Gastrocnemius medialis (tissue), 4 donors: ENCODE measurements at places on chromosomes 12 and 14. TPM values are rescaled to one million over a fixed set of nuclear protein-coding genes. Genes with fewer than 3 reads are reported as not detected.

GRCh38 chr12:17588968-17589367 lies 501.0 kb downstream of the RERGL start:
- no peaks in the 10 kb centered on the region for H3K4me1 ChIP-seq
- H3K27ac ChIP-seq, result no peak overlapping the region
- no peak overlapping the region for H3K4me3 ChIP-seq
- no peaks in the 10 kb centered on the region for H3K36me3 ChIP-seq

DNA sequence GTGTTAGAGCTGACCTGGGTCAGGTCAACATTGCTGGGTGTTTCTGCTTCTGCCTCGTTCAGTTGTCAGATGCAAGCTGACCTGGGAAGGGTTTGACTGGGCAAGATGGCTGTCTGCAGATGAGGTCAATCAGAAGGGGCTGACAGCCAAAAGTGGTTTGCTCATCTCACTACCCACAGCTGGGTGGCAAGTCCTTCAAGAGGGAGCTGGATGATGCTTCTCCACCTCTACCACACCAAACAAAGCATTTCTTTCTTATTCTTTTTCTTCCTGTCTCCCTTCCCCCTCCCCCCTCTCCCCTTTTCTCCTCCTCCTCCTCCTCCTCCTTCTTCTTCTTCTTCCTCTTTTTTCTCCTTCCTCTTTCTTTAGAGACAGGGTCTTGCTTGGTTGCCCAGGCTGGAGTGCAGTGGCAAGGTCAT lies 268.2 kb upstream of the PLEKHG7 start:
- no peaks in the 10 kb centered on the region for H3K27me3 ChIP-seq
- DNase-seq, result no peak
- H3K36me3 ChIP-seq, result no peaks in the 10 kb centered on the region
- no peak overlapping the region for H3K27ac ChIP-seq
- H3K4me1 ChIP-seq, result peaks cover 6% of the 10 kb centered on the region

DNA sequence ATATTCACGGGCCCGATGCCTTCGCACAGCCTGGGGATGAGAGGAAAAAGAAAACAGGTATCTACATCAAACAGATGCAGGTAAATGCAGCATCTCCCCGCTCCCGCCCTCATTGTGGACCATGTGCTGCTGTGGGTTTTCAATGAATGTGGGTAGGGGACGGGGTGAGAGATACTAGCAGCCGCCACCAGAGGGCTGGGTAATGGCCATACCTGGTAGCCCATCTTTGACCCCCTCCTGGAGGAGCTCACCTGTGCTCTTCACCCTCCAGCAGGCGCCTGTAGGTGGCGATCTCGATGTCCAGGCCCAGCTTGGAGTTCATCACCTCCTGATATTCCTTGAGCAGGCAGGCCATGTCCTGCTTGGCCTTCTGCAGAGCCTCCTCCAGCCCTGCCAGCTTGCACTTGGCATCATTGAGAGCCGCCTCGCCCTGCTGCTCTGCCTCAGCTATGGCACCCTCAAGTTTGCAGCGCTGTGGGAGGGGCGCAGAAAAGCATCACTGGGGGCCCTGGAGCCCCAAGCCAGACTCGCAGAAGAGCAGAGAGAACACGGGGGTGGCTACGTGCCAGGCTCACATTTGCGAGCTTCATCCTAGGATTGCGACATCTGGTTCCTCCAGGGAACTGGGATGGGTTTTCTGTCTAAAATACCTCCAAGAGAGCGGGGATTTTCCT lies 10.2 kb downstream of the KRT82 start:
- H3K4me3 ChIP-seq, result no peak overlapping the region
- H3K27ac ChIP-seq, result no peak overlapping the region

GRCh38 chr12:50070314-50071060 lies 13.1 kb downstream of the ASIC1 start:
- no peak overlapping the region for H3K27ac ChIP-seq
- no peaks in the 10 kb centered on the region for H3K27me3 ChIP-seq
- peaks cover 2% of the 10 kb centered on the region for H3K4me1 ChIP-seq
- peak; percentile 66 for DNase-seq

DNA sequence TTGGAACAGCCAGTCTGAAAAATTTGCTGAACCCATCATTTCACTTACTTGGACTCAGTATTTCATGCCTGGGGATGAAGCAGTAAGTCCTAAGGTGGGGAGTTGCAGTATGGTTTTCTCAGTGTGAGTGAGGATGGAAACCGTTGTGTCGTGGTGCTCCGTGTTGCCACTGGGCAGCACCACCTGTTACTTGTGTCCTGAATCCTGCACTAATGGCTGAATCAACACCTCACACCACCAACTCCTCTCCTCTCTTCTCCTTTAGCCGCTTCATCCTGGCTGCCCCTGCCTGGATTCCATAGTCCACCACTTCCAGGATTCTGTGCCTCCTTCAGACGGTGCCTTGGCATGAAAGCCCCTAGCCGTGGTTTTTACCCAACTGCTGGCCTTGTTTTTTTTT lies 3.0 kb upstream of the EP400 start:
- no peaks in the 10 kb centered on the region for H3K27me3 ChIP-seq
- H3K27ac ChIP-seq, result peak overlapping the region; percentile 31
- no peaks in the 10 kb centered on the region for H3K36me3 ChIP-seq
- DNase-seq, result no peak
- H3K4me3 ChIP-seq, result no peak overlapping the region
- H3K4me1 ChIP-seq, result peaks cover 16% of the 10 kb centered on the region

DNA sequence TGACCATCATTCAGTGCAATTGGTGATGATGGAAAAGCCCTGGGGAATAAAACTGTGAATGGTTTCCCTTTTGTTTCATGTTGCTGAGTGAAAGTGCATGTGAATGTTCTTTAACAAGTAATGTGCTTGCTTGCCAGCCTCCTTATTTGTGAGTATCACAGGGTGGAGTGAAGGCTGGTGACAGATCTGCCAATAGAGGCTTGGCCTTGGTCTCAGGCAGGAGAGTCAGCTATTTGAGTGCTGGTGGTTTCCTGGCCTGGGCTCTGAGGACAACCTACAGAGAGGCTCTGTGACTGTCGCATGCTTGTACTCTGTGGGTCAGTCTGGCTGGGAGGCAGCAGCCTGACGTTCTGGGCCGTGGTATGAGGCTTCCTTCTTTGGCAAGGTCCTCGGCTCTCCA lies 20.7 kb downstream of the KRT85 start:
- no peak overlapping the region for H3K27ac ChIP-seq
- no peak overlapping the region for H3K4me3 ChIP-seq
- H3K27me3 ChIP-seq, result no peaks in the 10 kb centered on the region
- H3K4me1 ChIP-seq, result no peaks in the 10 kb centered on the region
- no peak for DNase-seq
- no peaks in the 10 kb centered on the region for H3K36me3 ChIP-seq

DNA sequence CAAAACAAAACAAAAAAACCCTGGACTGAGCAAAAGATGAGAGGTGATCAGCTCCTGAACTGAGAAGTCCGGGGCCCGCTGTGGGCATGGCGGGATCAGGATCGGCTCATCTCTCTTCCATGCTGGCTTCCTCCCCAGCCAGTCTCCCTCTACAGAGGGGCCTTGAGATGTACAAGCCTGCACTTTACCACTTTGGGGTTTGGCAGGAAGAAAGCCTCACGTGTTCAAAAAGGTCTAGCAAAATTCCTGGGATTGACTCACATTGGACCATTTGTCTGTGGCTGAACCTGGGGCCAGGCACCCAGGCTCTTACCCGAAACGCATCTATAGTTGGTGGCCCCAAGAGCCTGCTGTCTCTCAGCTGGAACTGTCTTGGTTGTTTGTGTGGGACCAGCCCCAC lies 89.0 kb downstream of the SLC24A4 start:
- no peak overlapping the region for H3K27ac ChIP-seq
- H3K36me3 ChIP-seq, result no peaks in the 10 kb centered on the region
- DNase-seq, result no peak
- H3K4me3 ChIP-seq, result no peak overlapping the region
- H3K27me3 ChIP-seq, result no peaks in the 10 kb centered on the region

Gene TAS2R42
- not detected for total RNA-seq

Gene NEDD8
- 178 TPM for total RNA-seq

Gene GLIPR1
- total RNA-seq, result 3.0 TPM
